PC-3 (cell line): ENCODE measurements at places on chromosomes 1 and 21. TPM values are rescaled to one million over a fixed set of nuclear protein-coding genes. Genes with fewer than 3 reads are reported as not detected.

TRIM45 gene
- 3.1 and 4.3 TPM in 2 replicates for total RNA-seq

AUNIP gene
- total RNA-seq: 17.6 and 22.2 TPM in 2 replicates

ITLN1 gene
- not detected in 2 replicates for total RNA-seq

BSND gene
- not detected in 2 replicates for total RNA-seq

SMPDL3B gene
- 19.6 and 25.7 TPM in 2 replicates for total RNA-seq

GJA9 gene
- 0.35 TPM in 1 of 2 replicates, not detected in the other for total RNA-seq

SELP gene
- total RNA-seq: not detected in 2 replicates

HMCN1 gene
- 0.66 and 3.3 TPM in 2 replicates for total RNA-seq
